ENCODE measurements at places on chromosomes 11 and 22.
A peak's percentile ranks its signal among the peaks of the same experiment; 100 is the strongest.

GRCh38 chr11:78429660-78430059 is 12.0 kb upstream of the GAB2 start:
- DNase-seq: no peak

- no peak for DNase-seq
These were observed 48.3 kb upstream of the CCDC34 start for GRCh38 chr11:27411328-27411727.

- no peak for DNase-seq
These were observed 16.6 kb downstream of the TUG1 start for GRCh38 chr22:30985561-30986208.

GRCh38 chr22:36286096-36286957 is 33.4 kb downstream of the APOL1 start:
- peak; percentile 72 for DNase-seq

Data from Daoy (cell line).